ENCODE measurements at places on chromosomes 7 and 10. TPM values are rescaled to one million over a fixed set of nuclear protein-coding genes. Genes with fewer than 3 reads are reported as not detected.

- DNase-seq, result no peak
Observed at GRCh38 chr7:132336797-132337196, 239.5 kb downstream of the PLXNA4 start.

The LIPN gene
- not detected for total RNA-seq

- no peak for DNase-seq
Observed at GRCh38 chr7:78787854-78788253, 665.6 kb downstream of the MAGI2 start.

DNA sequence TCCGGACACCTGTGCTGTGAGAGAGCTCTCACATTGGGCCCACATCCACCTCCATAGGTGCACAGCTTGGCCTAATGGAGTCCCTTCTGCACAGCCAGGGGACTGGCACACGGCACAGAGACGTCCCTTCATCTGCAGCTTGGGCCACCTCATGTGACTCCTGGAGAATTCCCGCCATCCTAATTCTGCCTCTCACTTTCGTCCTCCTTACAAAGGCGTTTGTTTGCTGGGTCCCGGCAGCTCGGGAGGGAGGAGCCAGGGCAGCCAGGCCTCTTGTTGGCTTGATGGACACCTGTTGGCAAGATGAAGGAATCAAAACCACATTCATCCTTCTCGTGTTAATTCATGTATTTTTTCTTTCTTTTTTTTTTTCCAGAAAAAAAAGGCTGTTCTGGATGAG lies 30.7 kb upstream of the TTYH3 start:
- DNase-seq, result no peak

- no peak for DNase-seq
Observed at GRCh38 chr7:80707318-80707717, 68.9 kb downstream of the CD36 start.

Data from CD8-positive, alpha-beta memory T cell (primary cell).